ENCODE measurements at places on chromosomes 2 and 18.

DNA sequence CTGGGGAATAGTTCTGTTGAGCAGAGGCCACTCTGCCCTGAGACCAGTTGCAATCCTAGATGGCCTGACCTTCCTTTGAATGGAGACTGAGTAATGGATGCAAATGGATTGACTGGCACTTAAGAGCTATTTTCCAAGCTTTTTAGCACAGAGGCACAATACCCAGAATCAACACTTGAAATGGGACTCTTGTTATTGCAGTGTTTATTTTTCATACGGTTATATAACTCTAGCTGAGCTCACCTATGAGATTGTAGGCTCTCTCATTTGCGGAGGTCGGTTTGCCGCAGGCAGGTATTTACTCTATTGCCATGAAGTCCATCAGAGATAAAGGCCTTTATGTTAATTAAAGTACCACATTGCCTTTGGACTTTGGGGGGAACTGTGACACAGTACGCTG lies 422.3 kb upstream of the CELF4 start:
- peak; percentile 37 for DNase-seq

GRCh38 chr2:113878743-113879142 lies 11.1 kb upstream of the ACTR3 start:
- DNase-seq = no peak

DNA sequence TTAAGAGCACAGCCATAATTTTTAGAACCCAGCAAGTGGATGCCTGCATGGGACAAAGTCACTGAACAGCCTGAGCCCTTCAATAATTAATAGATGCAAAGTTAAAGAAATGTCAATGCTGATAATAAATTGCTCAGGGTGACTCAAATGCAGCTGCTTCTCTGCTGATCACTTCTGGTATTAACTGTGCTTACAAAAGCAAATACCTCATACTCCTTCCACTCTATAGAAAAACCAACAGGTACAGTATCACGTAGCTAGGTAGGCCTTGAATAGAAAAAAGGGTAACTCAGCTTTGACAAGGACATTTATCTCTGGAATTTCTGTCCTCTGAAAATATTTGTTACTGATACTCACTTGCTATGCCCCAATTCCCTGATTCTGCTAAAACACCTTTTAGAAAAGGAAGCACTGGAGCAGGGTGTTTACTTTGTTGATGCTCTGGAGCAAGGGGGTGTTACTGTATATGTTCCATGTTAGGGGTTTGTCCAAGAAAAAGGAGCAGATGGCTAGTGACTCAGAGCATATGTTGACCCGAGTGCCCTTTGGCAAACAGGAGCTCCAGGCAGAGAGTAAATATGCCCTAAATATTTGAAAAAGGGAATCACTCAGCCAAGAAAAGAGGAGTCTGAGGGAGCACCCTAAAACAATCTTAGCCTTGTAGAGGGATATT lies 59.1 kb upstream of the RTN4 start:
- peak; percentile 69 for DNase-seq

DNA sequence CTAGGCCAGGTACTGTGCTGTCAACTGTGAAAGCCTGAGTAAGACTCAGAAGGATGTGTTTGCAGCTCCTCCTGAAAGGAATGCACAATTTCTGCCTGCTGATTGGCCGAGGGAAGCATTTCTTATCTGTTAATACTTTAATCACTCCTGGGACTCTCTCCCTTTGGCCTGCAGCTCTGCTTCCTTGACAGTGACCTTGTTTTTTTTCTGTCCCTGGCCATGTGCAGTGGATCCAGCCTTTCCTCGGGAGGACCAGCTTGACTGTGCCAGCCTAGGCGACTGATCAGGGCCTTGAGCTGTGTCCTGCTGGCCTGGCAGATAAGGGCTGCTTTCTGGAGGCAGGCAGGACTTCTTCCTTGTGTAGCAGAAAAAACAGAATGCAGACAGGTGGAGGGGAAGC lies 10.0 kb downstream of the RNF144A start:
- peak; percentile 51 for DNase-seq

DNA sequence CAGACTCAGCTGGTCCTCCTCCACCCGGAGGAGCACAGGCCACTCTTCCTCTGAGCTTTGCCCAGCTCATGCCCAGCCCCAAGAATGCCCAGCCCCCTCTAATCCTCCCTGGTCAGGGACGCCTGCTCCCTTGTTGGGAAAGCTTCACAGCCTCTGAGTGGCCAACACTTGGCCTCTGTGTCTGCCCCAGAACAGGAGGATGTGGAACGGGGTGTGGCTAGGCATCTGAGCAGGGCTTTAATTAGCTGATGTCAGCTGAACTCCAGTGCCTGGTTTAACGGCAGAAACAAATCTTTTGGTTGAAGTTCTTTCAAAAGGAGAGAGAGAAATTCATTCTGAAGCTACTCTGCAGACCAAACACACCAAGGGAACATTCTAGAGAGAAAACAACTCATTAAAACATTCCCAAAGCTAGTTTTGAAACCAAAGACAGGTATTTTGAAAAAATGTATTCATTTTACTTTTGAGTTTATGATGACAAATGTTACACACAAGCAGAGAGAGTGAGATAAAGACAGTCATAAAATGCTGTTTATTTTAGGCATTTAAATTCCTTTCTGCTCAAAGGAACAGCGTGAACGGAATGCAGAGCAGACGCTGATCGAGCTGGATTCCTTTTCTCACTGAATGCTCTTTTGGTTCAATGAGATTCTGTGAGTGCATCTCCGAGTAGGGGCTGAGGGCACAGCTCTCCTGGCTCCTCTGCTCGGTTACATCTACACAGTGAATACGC lies 63.8 kb downstream of the RTP5 start:
- DNase-seq = peak; percentile 56

- DNase-seq = peak; percentile 77
Measured at GRCh38 chr2:27798948-27799645, 27.6 kb downstream of the MRPL33 start.

- no peak for DNase-seq
Measured at GRCh38 chr2:216621292-216621691, 11.9 kb upstream of the IGFBP2 start.

- no peak for DNase-seq
Measured at GRCh38 chr2:53247956-53248735, 519.5 kb upstream of the CHAC2 start.

GRCh38 chr18:21798126-21798525 lies 57.5 kb downstream of the MIB1 start:
- no peak for DNase-seq

DNA sequence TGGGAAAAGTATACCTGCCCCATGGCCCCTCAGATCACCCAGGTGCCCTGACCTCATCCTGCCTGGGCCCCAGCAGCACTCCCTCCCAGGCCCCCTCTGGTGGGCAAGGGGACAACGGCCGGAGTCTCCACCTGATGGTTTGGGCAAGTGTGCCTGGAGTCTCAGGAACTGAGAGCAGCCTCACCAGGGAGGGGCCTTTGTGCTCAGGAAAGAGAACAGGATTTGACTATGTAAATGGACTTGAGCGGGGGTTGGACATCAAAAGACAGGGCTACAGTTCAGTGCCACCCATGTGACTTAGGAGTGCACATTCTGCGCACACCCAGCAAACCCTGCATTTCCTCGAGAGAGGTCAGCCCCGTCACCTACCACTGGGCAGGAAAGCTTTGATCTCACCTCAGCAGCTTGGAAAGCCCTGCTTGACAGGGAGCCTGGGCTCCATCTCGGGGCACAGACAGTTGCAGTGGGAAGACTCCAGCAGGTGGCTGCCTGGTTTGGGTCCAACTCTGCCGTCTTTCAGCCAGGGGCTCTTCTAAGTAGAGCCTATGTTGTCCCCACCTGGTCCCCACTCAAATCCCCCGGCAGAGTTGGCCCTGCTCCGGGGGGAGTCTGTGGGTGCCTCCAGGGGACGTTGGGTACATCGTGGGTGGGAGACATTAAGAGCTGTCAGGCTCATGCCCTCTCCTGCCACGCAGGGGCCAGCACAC lies 3.3 kb downstream of the INPP5D start:
- DNase-seq = no peak

DNA sequence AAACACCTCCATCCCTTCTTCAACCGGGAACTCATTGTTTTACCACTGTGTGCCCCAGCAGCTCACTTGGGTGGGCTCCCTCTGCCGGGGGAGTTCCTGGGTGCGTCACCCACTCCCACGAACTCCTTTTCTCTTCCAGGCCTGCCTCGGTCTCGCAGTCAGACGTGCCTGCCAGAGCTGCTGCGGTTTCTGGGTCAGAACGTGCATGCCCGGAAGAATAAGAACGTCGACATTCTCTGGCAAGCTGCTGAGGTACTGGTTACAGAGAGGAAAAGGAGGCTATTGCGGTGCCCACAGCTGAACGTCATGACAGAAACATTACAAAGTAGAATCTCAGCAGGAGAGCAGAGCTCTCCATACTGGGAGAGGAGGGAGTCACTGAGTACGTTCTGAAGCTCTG lies 35.6 kb downstream of the COA5 start:
- no peak for DNase-seq

GRCh38 chr18:54672846-54673475 lies 81.9 kb downstream of the DYNAP start:
- DNase-seq = peak; percentile 49

GRCh38 chr2:190547886-190548285 lies 13.4 kb upstream of the NEMP2 start:
- peak; percentile 72 for DNase-seq

DNA sequence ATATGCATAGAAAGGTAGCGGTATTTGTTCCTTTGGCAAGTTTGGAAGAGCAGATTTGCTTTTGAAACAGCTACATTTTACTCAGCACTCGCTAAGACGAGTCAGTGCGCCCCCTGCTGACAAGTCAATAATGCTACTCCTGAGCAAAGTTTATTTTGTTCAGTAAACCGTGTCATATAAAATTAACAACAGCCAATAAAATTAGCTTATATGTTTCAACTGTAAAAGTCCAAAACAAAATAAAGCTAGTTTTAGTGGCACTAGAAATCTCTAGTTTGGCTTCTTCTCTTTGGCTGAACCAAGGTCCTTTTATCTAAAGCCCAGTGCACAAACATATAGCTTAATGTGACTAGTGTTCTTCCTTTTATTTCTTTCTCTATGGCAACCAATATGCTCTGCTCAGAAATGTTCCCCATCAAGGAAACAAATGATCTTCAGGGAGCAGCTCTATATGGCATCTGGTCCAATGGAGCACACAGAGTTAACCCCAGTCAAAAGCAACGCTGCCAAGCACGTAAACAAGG lies 4.2 kb upstream of the POU3F3 start:
- DNase-seq = peak; percentile 91

- DNase-seq = no peak
Measured at GRCh38 chr2:136891100-136891499, 125.8 kb downstream of the THSD7B start.

- no peak for DNase-seq
Measured at GRCh38 chr18:2337552-2338141, 233.7 kb downstream of the METTL4 start.

GRCh38 chr2:191051825-191052778 lies 38.1 kb upstream of the STAT1 start:
- DNase-seq = peak; percentile 75

- no peak for DNase-seq
Measured at GRCh38 chr2:219286436-219287115, 7.4 kb downstream of the DNAJB2 start.

DNA sequence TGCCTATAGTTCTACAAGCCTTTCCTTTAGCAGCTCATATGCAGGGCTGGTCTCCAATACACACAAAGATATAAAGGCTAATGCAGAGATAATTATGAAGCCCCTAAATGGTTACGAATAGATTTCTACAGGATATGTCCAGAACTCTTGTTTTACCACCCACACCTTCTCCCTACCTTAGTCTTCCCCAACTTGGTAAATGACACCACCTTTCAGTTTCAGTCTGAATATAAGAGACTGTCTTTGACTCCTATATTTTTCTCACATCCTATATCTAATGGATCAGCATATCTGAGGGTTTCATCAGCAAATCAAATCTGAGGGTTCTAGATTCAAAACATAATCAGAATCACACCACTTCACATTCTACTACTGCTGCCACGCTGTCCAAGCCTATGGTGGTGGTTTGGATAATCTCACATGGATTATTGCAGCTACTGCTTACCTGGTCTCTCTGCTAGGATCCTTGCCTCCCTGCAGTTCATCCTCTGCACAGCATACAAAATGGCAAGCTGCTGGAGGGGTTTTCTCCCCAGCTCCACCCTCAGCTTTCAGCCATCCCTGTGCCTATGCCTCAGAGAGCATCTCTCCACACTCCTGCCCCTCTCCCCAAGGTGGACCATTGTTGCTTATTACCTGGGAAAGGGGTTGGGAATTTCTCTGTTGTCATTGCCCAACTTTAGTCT lies 178.0 kb upstream of the SPOPL start:
- DNase-seq = no peak

GRCh38 chr2:79833235-79833878 lies 320.5 kb downstream of the CTNNA2 start:
- peak; percentile 14 for DNase-seq

- DNase-seq = no peak
Measured at GRCh38 chr2:140876015-140876414, 1254.8 kb downstream of the LRP1B start.

GRCh38 chr2:207825045-207825954 lies 55.6 kb upstream of the FZD5 start:
- DNase-seq = no peak

- no peak for DNase-seq
Measured at GRCh38 chr2:175371378-175371777, 189.9 kb upstream of the ATP5MC3 start.
